ENCODE measurements at places on chromosomes 6 and 20. TPM values are rescaled to one million over a fixed set of nuclear protein-coding genes. Genes with fewer than 3 reads are reported as not detected.

ADTRP gene
- 2.4 TPM for total RNA-seq

GRCh38 chr6:107698146-107698545 lies 126.0 kb downstream of the SCML4 start:
- no peak for DNase-seq
- peaks cover 3% of the 10 kb centered on the region for H3K27me3 ChIP-seq
- H3K4me1 ChIP-seq, result peaks cover 4% of the 10 kb centered on the region
- H3K27ac ChIP-seq, result no peak overlapping the region

GRCh38 chr6:23635150-23635549 lies 490.9 kb upstream of the NRSN1 start:
- no peak overlapping the region for H3K27ac ChIP-seq
- no peaks in the 10 kb centered on the region for H3K36me3 ChIP-seq
- no peaks in the 10 kb centered on the region for H3K4me1 ChIP-seq
- no peak for DNase-seq
- no peaks in the 10 kb centered on the region for H3K27me3 ChIP-seq

GRCh38 chr6:79544299-79544927 lies 7.2 kb upstream of the LCA5 start:
- no peaks in the 10 kb centered on the region for H3K36me3 ChIP-seq
- H3K4me1 ChIP-seq, result peaks cover 11% of the 10 kb centered on the region
- H3K27me3 ChIP-seq, result no peaks in the 10 kb centered on the region

Measured in activated CD4-positive, alpha-beta T cell treated with anti-CD3 and anti-CD28 coated beads, Interleukin-2, amount 10 ng/mL, durations not matched to agents 7 days and 5 days (primary cell).